ENCODE measurements at places on chromosomes 11 and 22. TPM values are rescaled to one million over a fixed set of nuclear protein-coding genes. Genes with fewer than 3 reads are reported as not detected.

DNA sequence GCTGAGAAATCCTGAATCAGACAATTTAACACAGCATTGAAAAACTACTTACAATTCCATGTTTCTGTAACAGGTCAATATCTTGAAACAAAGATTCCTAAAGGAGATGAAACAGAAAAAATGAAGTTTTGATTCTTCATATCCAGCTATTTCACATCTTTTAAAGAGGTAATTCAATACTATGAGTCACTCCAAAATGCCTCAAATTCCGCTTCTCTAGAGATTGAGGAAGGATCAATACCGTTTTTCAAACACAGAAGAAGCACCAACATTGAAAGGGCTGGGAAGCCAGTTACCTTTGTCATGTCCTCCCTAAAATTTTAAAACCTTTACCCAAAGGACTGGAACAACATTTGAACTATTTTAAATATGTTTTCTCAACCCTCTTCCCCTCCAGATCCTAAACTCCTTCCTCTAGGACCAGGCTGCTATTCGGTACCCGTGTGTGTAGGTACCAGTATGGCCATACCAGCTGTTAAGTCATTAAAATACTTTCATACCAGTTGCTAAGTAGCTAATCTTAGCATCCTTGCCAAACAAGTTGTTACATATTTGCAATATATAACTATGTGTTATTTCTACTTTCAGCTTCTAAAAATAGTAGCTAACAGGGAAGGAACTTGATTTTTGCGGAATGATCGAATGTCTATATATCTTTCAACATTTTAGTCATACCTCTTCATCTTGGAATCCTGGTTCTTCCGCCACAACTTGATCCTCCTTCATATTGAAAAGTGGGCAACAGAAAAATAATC, 2.3 kb downstream of the DMC1 start:
- no peak for DNase-seq
- H3K4me3 ChIP-seq = no peak overlapping the region
- H3K27me3 ChIP-seq = no peaks in the 10 kb centered on the region
- H3K4me1 ChIP-seq = peaks cover 11% of the 10 kb centered on the region
- no peak overlapping the region for H3K27ac ChIP-seq

GRCh38 chr11:110323786-110324185, 27.4 kb upstream of the RDX start:
- H3K4me3 ChIP-seq = no peak overlapping the region
- H3K4me1 ChIP-seq = peaks cover 13% of the 10 kb centered on the region
- no peak for DNase-seq
- no peak overlapping the region for H3K27ac ChIP-seq
- H3K27me3 ChIP-seq = no peaks in the 10 kb centered on the region

MYBPC3 gene
- 5.8 TPM for polyA plus RNA-seq

KRTAP5-1 gene
- 0.10 TPM for polyA plus RNA-seq

LAYN gene
- polyA plus RNA-seq = 1.7 TPM
